ENCODE measurements at places on chromosomes 3 and 15.

- DNase-seq, result no peak
Observed at GRCh38 chr15:90638201-90638691, 78.9 kb upstream of the BLM start.

- DNase-seq, result no peak
Observed at GRCh38 chr15:74178326-74179100, 5.0 kb downstream of the ISLR start.

DNA sequence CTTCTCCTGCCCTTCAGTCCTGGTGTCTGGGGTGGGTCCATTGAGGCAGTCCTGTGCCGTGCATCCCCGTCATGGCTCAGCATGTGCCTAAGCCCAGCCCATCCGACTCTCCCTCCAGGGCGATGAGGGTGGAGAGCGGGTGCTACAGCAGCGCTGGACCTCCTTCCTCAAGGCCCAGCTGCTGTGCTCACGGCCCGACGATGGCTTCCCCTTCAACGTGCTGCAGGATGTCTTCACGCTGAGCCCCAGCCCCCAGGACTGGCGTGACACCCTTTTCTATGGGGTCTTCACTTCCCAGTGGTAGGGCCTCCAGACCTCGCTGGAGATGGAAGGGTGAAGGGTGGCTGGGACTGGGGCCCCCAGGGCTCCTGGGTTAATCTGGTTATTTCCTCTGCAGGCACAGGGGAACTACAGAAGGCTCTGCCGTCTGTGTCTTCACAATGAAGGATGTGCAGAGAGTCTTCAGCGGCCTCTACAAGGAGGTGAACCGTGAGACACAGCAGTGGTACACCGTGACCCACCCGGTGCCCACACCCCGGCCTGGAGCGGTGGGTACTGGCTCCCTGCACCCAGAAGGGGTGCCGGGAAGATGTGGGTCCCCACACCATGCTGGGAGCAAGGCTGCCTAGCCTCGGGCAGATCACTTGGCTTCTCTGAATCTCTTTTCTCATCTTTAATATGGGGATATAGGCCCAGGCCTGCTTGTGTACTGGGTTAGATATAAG lies 10.1 kb downstream of the CIB1 start:
- no peak for DNase-seq

- DNase-seq, result no peak
Observed at GRCh38 chr3:34808287-34808686, 831.0 kb upstream of the ARPP21 start.

- DNase-seq, result no peak
Observed at GRCh38 chr15:76930831-76931396, 635 bp upstream of the RCN2 start.

DNA sequence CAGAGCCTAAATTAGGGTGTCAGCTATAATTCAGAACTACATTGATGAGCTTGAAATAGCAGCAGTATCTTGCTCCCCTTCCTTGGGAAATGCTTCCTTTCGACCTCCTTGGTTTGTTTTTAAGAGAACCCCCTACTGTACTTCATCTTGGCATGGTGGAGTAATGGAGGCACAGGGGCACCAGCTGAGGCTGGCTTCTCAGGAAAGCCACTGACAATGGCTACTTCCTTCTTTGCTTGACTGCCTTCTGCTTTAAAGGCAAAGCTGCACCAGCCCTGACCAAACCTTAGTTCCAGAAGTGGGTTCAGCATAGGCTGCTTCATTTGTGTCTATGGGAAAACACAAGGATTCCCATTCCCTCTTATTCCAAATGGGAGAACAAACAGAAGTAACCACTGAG lies 1.5 kb upstream of the FBXL22 start:
- DNase-seq, result no peak

DNA sequence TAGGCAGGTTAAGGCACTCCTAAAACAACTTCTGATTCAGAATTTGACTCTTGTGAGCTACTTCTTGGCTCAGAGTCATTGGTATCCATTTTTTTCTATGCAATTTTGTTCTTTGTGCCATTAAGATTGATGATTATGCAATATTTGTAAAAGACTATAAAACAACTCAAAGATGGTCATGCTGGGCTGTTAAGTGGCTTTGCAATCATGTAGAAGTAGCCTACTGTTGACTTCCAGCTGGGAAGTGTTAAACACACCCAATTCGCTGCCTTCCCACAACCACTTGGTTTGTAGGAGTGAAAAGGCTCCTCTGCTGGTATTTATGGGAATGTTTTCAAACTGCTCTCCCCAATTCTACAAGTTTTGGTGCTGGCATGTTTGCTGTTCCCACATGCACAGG lies 74.7 kb upstream of the COL6A6 start:
- DNase-seq, result peak; percentile 45

Measured in NCI-H187 treated with DMSO at 0.1 percent for 48 hours (cell line).